Left renal pelvis (tissue), 4 donors: ENCODE measurements at places on chromosomes 5 and 9.

- DNase-seq = no peak
Measured at GRCh38 chr5:78265163-78265562, 29.3 kb downstream of the AP3B1 start.

GRCh38 chr5:121288781-121289180 is 562.9 kb upstream of the FTMT start:
- no peak for DNase-seq

GRCh38 chr5:169356811-169357210 is 55.9 kb upstream of the SLIT3 start:
- DNase-seq = no peak

DNA sequence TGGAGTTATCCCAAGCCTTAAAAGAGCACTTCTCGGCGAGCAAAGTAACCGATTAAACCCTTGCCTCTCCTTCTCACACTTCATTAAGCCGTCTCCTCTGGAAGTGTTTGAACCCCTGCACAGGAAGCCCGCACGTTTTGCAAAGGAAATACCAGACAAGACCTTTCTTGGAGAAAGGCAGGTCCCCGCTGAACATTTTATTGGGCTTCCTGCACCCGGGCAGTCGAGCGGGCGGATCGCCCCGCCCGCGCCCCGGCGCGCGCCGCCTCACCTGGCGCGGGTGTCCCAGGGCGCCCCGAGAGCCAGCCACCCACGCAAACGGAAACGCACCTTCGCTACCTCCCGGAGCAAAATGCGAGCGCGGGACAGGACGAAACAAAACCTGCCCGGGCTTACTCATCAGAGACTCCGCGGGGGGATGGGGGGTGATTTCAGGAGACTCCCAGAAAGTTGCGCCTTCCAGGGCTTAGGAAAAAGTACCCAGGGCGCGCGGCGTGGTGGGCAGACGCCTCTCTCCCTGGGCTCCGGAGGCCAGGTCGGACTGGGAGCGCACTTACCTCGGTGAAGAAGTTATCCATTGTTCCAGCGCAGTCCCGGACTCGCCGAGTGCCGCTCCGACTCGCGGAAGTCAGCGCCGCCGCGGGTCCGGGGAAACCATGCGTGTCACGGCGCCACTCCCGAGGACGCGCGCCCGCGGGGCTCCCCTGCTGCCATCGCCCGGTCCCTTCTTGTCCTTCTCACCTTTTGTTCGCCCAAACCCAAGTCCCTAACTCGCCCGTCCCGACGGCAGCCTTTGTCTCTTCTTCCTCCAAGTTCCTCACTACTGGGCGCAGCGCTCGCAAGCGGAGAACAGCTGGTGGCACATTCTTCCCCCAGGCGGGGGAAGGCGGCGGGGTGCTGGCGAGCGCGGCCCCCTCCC is 598 bp downstream of the MYO10 start:
- peak; percentile 45 for DNase-seq

DNA sequence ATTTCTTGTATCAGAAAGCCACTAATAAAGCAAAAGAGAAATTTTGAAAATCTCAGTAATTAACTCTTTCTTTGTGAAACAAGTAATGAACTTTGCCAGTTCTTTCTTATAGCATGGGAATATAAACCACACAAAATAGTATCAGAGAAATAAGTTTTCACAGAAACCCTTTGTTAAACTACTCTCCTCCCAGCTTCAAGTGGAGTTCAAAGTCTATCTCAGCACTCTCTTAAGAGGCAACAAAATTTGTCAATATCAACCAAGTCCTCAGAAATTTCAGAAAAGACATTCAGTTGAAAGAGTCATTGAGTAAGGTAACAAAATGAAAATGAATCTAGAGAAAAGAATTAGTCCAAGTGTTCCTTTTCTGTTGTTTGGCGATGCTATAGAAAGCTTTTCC is 89.3 kb downstream of the NTRK2 start:
- no peak for DNase-seq

DNA sequence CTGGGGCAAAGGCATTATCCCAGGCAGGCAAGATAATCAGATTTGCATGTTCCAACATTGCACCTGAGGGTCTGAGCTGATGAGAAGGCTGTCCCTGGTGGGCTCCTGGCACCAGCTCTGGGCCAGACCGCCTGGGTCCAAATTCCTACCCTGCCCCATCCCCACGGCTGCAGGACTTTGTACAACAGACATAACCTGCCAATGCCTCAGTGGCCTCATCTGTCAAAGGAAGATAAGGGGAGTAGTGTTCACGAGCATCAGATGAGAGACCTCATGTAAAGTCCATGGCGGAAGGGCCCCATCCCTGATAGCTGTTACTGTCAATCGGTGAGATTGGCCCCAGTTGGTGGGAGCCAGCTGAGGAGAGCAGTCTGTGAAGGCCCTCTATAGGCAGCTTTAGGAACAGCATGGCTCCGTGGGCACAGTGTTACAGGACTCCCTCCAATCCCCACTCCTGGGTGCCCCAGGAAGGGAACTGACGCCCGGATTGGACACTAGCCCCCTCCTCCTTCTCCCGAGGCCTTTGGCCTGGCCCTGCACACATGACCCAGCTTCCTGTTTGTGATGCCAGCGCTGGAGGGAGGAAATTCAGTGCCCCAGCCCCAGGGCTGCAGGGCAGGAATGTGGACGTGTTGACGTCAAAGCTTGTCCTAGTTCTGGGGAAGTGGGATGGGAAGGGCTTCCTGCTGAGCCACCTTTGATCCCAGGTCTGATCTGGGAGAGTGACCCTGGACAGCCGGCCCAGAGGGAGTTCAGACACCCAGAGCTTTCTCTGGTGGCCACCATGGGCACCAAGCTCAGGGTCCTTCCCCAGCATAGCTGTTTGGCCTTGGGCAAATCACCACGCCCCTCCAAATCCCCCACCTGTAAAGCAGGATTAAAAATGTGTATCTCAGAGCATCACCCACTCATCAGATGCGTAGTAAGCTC is 56.2 kb downstream of the DUSP1 start:
- DNase-seq = no peak

GRCh38 chr5:73908395-73908794 is 282.4 kb downstream of the ARHGEF28 start:
- no peak for DNase-seq

- DNase-seq = no peak
Measured at GRCh38 chr9:34500623-34501267, 22.0 kb downstream of the ENHO start.

DNA sequence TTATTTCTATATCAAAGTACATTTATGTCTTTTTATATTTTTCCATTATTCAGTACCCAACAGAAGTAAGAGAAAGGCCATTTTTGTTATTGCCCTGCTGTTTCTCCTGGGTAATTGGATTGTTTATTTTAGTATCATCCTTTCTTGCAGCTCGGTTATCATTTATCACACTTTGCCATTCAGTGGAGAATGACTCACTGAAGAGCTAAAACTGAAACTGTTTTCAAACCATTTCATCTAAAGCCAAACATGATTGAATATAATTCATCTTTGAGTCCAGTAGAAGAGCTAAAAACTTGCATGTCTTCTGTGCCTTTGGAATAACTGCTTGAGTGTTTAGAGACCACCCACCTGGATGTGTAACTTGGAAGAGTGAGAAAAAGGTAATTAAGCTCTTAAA is 139.5 kb upstream of the PRDM9 start:
- no peak for DNase-seq

DNA sequence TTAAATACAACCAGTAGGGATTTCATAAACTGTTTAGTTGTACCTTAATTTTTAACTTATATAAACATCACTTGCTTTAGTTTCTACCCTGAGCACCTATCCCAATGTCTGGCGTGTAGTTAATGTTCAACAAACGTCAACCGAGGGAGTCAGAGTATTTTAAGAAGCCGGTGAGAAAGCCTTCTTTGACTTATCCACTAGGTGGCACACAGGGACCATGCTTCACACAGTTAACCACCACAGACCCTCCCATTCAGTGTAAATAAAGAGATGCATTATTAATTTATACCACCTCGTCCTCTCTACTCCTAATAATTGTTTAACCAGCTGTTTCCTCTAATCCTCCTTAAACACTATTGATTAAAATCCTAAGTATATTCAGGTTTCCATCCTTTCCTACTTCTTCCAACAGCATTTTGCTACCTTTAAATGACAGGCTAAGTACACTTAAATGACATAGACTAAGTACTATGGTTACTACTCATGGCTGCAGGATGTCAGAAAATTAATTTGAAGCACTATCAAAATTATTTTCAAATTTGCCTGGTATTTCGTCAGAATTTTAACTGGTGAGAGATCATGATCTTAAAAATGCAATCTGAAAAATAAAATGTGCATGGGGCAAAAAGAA is 2.3 kb downstream of the HAPLN1 start:
- DNase-seq = peak; percentile 47

GRCh38 chr5:53265043-53265442 is 155.5 kb upstream of the MOCS2 start:
- no peak for DNase-seq

- no peak for DNase-seq
Measured at GRCh38 chr5:159504857-159505304, 174.6 kb upstream of the IL12B start.

DNA sequence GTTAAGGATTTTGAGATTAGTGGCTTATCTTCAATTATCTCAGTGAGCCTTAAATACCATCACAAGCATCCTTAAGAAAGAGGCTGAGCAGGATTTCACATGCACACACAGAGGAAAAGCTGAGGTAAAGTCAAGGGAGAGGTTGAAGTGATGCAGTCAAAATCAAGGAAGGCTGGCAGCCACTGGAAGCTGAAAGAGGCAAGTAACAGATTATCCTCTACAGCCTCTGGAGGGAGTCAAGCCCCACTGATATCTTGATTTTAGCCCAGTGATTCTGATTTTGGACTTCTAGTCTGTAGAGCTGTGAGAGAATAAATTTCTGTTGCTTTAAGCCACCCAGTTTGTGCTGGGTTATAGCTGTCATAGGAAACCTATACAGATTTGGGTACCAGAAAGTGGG is 80.1 kb downstream of the ANKRD31 start:
- DNase-seq = no peak

DNA sequence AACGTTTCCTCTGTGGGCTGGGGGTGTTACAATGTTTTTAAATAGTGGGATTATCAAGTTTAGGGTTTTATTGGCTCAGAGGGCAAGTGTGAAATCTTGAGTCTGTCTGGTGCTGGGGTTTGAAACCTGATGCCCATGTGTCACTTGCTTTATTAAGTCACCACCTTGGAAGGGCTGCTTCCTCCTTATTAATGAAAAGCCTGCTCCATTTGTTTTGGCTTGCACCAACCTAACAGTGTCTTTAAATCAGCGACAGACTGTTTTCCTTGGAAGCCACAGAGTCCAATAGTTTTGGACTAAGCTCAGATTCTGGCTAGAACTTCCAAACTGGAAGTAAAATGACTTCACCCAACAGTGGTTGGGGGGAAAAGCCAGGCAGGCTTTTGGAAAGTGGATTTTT is 10.7 kb upstream of the PALM2AKAP2 start:
- DNase-seq = no peak

- no peak for DNase-seq
Measured at GRCh38 chr9:8391132-8391531, 591.6 kb upstream of the DMAC1 start.

DNA sequence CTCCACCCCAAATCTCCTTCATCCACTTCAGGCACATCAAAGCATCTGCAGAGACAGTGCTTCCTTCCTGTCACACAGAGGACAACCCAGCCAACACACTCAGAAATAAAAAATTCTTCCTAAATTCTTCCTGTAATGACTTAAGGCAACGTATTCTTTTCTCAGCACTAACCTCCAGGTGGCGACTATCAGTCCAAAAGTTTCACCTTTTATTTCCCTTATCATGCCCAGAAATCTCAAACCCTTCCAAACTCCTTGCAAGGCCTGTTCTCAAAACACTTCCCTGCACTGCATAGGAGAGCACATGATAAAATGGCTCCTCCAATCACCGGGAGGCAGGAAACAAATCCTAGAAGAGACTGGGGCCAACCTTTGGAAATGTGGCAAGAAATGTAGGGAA is 35.1 kb downstream of the SLIT3 start:
- no peak for DNase-seq
